ENCODE measurements at places on chromosomes 2 and 18.

DNA sequence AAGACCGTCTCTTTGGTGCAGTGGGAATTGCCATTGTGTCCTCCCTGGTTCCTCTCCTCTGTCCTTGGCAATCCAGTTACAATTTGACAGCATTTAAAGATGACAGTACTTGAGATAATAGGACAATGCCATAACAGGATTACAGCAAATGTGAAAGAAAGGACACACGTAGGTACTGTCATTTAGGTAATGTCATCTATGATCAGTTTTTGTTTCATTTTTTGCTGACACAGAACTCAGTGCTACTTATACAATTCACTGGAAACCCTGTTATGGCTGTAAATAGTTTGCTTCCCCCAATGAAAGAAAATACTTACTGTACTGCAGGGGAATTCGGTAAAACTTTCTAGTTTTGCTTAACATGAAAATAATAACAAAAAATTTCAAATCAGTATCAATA lies 65.2 kb downstream of the BCL11A start:
- no peak for DNase-seq

DNA sequence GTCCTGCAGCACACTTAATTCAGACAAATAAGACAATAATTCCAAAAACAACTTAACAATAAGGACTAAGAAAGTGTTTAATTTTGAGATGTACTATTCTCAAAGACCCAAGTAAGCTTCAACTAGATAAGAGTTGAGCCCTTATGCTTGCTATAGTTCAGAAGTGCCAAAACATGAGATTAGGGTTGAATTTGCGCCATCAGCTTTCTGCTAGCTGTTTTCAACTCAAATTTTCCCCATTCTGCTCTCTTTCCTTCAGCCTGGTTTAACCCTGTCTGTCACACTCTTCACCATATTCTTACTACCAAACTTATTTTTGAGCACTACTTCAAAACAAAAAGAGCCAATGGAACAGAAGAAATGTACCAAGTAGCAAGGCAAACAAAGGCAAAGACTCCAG lies 4.1 kb downstream of the NFE2L2 start:
- no peak for DNase-seq

- peak; percentile 71 for DNase-seq
These were observed 2.1 kb upstream of the SLC30A3 start for GRCh38 chr2:27264753-27265535.

- no peak for DNase-seq
These were observed 183.4 kb downstream of the MYO3B start for GRCh38 chr2:170361090-170361936.

GRCh38 chr2:226216575-226216974 lies 583.0 kb downstream of the IRS1 start:
- DNase-seq = no peak

DNA sequence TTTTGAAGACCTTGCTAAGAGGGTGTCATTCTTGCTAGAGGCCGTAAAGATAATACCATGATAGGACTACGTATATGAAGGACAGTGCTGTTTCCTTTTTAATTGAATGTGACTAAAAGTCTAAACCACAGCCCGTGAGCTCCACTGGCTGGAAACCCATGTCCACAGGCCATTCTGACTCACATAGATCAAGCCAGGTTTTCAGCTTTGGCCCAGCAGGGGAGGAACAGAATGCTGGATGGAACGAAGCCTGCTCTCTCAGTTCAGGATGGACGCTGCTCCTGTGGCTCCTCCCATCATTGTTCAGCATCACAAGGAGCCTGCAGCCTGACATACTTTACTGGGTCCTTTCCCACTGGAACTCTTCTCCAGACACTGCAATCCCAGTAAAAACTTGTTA lies 47.6 kb downstream of the ALPK2 start:
- DNase-seq = no peak

DNA sequence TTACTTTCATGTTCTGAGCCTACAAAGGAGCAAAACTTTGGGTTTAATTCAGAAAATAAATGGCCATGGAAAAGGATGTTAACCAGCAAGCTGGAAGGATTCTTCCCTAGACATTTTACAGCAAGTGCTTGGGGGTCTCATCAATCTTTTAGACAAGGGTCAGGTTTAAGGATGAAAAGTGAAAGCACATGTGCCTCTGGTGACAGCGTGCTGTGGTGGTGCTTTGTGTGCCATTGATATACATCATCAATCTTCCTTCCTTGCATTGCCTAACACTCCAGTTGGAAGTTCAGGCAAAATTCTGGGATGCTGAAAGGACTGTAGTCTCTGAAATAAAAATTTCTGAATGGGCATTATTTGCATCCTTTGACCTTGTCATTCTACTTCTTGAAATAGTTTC lies 171.2 kb downstream of the KCNE4 start:
- DNase-seq = no peak

GRCh38 chr2:205850132-205850531 lies 167.8 kb downstream of the NRP2 start:
- DNase-seq = no peak

GRCh38 chr18:52700816-52701215 lies 360.8 kb downstream of the DCC start:
- no peak for DNase-seq

- DNase-seq = no peak
These were observed 24.8 kb upstream of the HNRNPA3 start for GRCh38 chr2:177187631-177188312.

GRCh38 chr2:164221473-164221872 lies 399.8 kb downstream of the GRB14 start:
- DNase-seq = no peak

- no peak for DNase-seq
These were observed 125.4 kb downstream of the RGPD3 start for GRCh38 chr2:106342831-106343251.

DNA sequence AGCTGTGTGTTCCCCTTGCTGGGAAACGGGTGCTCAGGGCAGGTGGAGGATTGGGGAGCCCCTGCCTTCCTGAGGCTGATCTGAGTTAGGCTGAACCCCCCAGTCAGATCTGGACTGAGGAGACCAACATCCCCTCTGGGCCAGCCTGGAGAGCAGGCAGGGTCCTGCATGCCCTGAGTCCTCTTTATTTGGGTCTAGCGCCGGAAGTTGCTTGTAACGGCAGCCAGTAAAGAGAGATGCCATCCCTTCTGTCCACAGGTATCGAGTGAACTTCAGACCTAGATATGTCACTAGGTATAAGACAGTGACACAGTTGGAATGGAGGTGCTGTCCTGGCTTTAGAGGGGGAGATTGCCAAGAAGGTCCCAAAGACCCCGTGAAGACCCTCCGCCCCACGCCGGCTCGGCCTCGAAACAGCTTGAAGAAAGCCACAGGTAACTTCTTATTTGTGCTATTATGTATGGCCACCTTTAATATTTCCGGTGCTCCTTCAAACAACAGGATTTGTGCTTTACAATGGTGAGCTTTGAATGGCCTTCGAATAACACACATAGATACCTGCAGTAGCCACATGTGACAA lies 38.0 kb downstream of the EMILIN2 start:
- no peak for DNase-seq

DNA sequence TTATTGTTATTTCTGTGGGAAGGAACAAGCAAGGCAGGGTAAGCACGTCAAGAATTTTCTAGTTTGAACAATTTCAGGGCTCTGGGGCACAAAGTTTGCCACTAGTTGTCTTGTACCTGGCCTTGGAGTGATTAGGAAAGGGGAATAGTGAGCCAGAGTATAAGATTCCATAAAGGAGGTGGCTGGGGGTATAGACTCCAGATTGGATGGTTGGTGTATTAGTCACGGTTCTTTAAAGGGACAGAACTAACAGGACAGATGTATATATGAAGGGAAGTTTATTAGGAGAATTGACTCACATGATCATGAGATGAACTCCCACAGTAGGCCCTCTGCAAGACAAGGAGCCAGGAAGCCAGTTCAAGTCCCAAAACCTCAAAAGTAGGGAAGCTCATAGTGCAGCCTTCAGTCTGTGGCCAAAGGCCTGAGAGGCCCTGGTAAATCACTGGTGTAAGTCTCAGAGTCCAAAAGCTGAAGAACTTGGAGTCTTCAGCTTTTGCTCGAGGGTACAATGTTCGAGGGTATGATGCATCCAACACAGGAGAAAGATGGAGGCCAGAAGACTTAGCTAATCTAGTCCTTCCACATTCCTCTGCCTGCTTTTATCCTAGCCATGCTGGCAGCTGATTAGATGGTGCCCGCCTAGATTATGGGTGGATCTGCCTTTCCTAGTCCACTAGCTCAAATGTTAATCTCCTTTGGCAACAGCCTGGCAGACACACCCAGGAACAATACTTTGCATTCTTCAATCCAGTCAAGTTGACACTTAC lies 31.5 kb upstream of the PTPRM start:
- DNase-seq = no peak

DNA sequence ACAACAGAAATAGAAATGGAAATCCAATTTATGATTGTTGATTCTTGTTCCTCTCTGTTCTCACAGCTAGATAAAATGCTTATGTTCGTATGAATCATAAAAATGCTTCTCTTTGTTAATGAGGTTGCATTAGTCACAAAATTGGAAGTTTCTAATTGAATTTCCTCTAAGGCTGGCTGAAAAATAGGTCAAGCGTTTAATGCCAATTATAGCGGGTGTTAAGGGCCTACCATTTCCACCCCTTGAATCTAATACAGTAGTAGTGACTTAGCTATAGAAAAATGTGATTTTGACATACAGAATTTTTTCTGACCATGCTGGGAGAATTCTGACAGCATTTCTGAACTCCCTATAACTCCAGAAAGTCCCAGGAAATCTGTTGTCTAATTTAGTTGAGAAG lies 107.1 kb downstream of the TTN start:
- DNase-seq = no peak

DNA sequence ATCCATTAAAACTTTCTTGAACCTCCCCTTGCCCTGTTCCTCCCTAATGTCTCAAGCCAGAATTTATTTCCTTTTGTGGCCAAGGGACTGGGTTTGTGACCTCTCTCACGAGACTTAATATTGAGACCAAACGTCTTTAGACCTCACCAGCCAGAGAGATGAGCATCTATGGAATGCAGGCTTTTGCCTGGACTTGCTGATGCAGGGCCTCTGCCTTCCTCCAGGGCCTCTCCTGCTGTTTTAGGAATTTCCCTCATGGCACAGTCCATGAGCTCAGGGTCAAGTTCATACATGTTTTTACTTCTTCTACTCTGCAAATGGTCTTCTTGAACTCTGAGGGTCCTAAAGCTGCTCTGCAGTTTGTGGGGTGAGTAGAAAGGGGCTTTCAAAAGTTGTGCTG lies 22.3 kb downstream of the IL1B start:
- no peak for DNase-seq

DNA sequence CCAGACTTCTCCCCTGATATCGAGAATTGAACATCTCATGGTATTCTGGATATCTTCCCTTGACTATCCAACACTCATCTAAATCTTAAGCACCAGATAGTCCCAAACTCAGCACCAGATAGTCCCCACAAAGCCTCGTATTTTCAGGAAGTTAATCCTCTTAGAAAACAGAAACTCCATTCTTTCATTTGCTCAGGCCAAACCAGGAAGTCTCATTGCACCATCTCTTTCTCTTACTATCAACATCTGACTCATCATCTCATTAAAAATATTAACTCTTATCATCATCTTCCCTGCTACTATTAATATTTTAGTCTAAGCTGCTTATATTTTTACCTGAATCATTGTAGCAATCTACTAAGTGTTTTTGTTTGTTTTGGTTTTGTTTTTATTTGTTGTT lies 286.4 kb downstream of the GALNT13 start:
- DNase-seq = no peak

- no peak for DNase-seq
These were observed 98.5 kb upstream of the CD226 start for GRCh38 chr18:70046207-70046606.

GRCh38 chr2:30923623-30924022 lies 116.4 kb upstream of the CAPN13 start:
- no peak for DNase-seq

- no peak for DNase-seq
These were observed 103.6 kb upstream of the WDR75 start for GRCh38 chr2:189337656-189338055.

DNA sequence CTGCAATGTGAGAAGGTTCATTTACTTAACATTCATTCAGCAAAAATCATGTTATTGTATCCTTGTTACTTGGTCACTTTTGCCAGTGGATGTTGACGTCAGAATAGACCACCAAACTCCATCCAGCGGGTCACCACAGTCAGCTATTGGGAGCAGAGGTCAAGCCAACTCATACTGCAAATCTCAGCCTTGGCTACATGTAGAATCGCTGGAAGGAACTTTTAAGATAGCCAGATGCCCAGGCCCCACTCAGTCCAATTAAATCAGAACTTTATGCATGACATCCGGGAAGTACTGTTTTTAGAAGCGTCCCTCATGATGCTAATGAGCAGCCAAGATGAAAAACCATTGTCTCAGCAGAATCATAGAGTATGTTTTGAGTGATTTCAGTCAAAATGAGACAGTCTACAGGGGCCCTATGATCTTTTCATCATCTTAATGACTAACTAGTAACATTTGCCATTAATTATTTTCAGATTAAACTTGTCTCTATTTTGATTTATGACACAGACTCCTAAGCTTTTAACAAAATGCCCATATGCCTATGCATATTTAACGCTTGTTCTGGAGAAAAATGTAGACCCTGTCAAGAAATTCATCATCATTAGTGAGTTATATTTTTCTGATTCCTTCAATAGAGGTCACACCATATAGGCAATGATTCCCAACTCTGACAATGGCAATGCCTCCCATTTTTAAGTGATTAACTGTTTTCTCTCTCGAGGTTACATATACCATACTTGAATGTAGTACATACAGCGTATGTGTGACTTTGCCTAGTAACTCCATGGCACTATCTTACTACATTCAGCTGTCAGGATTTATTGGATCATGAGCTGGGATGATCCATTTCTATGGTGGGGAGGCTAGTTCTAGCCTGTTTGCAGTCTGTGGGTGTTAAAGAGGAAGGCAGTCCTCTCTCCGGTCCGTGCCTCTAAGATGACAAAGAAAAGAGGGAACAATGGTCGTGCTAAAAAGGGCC lies 63.7 kb upstream of the CCBE1 start:
- DNase-seq = no peak

GRCh38 chr18:35241448-35241804 lies 592 bp downstream of the ZNF397 start:
- DNase-seq = no peak

- DNase-seq = no peak
These were observed 85.1 kb downstream of the BCL2L11 start for GRCh38 chr2:111205774-111206173.

- DNase-seq = no peak
These were observed 15.0 kb downstream of the PDCL3 start for GRCh38 chr2:100577777-100578176.

DNA sequence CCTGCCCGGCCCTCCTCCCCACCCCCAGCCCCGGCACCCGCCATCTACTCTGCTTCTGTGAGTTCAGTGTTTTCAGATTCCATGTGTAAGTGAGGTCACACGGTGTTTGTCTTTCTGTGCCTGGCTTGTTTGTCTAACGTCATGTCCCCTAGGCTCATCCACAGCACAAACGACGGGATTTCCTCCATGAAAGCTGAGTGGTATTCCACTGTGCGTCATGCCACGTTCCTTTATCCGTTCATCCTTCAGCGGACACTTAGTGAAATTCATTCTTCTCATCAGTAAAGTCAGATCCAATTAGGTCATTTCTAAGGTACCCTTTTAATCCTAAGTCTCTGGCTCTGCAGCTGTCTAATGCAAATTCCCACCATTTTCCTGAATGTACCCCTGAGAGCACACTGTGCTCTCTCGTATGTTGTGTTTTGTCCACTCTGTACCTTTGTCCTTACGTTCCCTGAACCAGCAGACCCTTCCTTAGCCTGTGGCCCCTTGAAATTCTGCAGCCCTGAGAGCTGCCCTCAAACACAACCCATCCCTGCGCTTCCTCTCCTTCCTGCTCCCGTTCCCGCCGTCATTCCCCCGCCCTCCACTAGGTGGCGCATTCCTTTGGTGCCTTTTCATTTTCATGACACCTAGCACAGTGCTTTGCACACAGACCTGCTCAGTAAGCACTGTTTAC lies 44.1 kb downstream of the TRAPPC12 start:
- DNase-seq = peak; percentile 16

- peak; percentile 95 for DNase-seq
These were observed at the start of gene CNOT11 for GRCh38 chr2:101252408-101253012. TSS of gene CNOT11 (plus strand) at chr2:101252886. CDS start at chr2:101252965, 79 bp downstream.

All from NCI-H510A (cell line).